ENCODE measurements at places on chromosomes 2 and 18. TPM values are rescaled to one million over a fixed set of nuclear protein-coding genes. Genes with fewer than 3 reads are reported as not detected.

DSC3 gene
- not detected for polyA plus RNA-seq

FHOD3 gene
- polyA plus RNA-seq: 10.9 TPM

C2orf78 gene
- polyA plus RNA-seq: 0.02 TPM

GRCh38 chr2:97761192-97761591 is 47.8 kb downstream of the ZAP70 start:
- no peaks in the 10 kb centered on the region for H3K4me1 ChIP-seq
- H3K4me3 ChIP-seq: no peak overlapping the region
- no peak overlapping the region for H3K27ac ChIP-seq

DNA sequence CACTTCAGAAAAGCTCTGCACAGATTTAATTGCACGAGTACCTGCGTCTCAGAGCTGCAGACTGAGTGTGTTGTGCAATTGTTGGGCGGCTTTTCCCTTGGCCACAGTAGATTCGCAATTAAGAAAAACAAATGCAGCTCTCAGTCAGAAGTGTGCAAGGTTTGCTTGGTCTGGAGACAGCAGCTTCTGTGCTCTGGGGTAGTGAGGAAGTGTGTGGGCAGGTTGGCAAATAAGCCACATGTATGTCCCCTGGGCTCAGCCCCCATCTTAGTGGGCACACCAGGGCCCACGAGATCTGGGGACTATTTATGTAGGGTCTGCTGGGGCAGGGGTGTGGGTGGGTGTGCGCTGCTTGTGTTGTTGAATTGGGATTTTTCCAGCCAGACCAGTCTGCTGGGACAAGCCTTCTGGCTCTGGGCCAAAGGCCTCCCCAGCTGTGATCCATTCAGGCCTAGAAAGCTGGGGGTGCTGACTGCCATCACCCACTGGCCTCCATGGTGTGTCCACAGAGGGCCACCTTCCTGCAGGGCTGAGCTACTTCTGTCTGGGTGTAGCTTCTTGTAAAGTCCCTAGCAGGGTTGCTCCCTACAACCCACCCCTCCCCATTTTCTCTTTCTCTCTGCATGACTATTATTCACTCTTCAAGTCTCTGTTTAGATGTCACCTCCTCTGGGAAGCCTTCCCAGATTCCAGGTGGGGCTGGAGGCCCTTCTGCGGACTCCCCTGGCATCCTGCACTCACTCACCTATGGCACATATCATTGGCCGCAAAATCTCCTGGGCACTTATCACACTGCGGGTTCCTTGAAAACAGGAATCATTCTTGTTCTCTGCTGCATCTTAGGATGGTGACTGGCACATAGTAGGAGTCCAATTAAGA is 67.8 kb downstream of the ODC1 start:
- H3K27ac ChIP-seq: no peak overlapping the region
- no peak for DNase-seq
- H3K36me3 ChIP-seq: no peaks in the 10 kb centered on the region
- no peaks in the 10 kb centered on the region for H3K4me1 ChIP-seq
- H3K27me3 ChIP-seq: no peaks in the 10 kb centered on the region

DNA sequence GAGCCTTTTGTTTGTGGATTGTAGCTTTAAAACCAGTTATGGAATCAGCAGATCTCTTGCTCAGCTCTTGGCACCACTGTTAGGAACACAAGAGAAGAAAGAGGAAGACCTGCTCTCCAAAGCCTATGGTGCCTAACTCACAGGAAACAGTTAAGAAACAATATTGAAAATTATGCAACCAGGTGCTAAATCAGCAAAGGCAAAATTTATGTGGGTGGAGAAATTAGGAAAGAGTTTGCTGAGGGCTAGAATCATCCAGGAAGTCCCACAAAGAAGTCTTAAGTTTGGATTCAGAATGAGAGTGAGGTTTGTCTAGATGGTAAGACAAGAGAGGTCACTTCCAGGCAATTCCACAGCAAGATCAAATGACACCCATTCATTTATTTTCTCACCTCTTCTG is 49.4 kb downstream of the AOX1 start:
- no peak overlapping the region for H3K27ac ChIP-seq
- no peak for DNase-seq
- no peaks in the 10 kb centered on the region for H3K36me3 ChIP-seq
- H3K27me3 ChIP-seq: no peaks in the 10 kb centered on the region
- H3K4me1 ChIP-seq: no peaks in the 10 kb centered on the region

- H3K4me3 ChIP-seq: no peak overlapping the region
- H3K36me3 ChIP-seq: no peaks in the 10 kb centered on the region
- peaks cover 7% of the 10 kb centered on the region for H3K4me1 ChIP-seq
These were observed 34.5 kb upstream of the L3MBTL4 start for GRCh38 chr18:6449213-6449612.

- no peak for DNase-seq
- no peak overlapping the region for H3K27ac ChIP-seq
- peaks cover 17% of the 10 kb centered on the region for H3K4me1 ChIP-seq
- H3K36me3 ChIP-seq: peaks cover 6% of the 10 kb centered on the region
These were observed 342.6 kb downstream of the NBAS start for GRCh38 chr2:15218423-15219086.
